NCI-H1930 (cell line): ENCODE measurements at places on chromosomes 2 and 18.

DNA sequence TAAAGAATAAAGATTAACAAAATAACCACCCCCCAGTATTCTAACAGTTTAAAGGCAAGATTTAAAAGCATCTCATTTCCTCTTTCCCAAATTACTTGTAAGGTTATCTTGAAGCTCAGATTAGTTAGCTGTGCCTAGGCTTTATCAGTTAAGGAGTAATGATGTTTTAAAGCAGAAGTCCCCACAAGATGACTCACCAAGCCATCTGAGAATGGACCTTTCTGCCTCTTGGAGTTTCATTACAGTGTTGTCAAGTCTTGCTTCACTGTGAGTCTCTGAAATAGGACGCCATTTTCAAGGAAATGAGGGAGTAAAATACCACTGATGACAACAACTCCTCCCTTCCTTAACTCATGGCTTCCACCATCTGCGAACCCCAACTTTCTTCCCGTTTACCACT, 35.9 kb downstream of the ZNF385B start:
- no peak for DNase-seq

DNA sequence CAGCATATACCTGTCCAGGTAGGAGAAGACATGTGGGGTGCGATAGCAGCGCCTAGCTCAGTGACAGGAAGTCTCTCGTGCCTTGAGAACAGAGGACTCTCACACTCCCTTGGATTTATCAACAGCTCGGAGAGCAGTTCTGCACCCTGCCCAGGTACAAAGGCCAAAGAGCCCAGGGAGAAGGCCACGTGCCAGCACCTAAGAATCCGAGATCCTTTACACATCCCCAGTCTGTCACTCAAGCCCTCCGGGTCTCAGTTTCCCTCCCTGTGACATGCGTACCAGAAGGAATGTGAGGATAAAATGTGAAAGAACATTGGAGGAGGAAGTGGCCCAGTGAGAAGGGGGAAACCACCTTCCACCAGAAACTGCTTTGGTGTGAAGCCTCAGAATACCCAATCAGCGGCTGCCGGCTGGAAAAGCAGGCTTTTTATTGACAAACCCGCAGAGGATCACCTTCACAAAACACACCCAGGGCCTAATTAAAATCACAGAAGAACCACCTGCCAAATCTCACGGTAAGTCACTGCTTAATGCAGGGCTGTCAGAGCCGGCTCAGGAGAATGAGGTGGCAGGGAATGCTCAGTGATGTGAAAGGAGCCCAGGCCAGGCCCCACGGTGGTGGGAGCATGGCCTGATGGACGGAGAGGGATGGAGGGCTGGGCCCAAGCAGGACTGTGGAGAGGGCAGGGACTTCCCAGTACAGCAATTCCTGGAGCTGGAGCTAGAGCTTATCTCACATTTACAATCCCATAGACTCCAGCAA, 66.3 kb downstream of the MYO5B start:
- DNase-seq: no peak

DNA sequence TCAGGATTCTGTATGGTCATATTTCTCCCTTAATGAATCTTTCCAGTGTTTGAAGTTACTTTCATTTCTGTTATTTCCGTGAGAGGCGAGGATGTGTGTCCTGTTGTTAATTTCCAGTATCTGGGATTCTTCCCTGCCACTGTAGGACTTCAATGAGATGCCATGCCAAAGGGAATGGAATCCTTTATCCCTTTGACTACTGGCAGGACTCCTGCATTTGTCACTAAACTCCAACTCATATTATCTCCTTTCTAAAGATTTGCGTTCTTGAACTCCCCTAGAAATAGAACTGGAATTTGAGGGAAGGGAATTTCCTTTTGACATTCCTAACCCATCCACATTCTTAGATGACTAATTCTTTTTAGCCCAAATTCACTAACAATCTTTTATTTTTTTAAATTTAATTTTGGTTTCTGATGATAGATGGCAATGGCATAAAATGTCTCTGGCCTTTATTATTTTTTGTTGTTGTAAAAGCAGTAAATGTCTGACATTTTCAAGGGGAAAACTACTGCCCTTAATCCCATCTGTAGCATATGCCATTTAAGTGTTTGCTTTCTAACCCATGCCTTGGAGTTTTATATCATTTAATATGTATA, 87.8 kb upstream of the EML6 start:
- DNase-seq: no peak

DNA sequence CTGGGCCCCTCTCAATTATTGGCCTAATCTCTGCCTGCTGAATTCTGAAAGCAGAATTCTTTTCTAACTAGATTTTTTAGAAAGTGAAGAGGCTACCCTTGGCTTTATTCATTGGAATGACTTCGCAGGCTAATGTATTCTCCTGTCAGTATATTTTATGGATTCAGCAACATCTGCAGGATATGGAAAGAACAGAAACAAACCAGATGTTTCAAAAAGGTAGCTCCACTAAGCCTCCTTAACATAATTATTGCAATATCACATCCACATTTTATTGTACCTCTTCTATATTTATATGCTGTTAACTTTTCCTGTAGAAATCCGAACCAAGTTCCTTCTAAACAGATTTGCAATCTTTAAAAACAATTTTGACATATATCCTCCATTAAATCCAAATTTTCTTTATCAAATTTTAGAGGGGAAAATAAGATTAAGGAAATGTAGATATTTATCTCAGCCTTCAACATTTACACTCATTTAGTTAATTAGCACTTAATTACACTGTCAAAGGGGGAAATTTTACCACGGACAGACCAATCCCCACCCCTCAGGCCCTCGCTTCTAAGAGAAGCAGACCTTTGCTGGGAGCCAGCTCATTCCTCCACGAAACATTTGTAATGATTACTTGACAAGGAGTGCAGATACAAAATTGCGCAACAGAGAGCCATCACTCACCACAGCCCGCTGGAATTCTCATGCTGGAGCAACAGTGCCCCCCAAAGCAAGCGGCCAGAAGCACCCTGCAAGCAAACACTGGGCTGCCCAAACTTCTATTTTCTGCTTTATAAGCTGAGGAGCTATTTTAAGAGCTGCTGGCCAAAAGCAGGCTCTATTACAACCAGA, 253.4 kb downstream of the ETAA1 start:
- no peak for DNase-seq

- DNase-seq: no peak
Observed at GRCh38 chr2:10323535-10323934, 20.8 kb downstream of the HPCAL1 start.

- no peak for DNase-seq
Observed at GRCh38 chr2:231820786-231821303, 34.6 kb downstream of the COPS7B start.

GRCh38 chr2:20071397-20072383, 20.3 kb upstream of the LAPTM4A start:
- DNase-seq: no peak

DNA sequence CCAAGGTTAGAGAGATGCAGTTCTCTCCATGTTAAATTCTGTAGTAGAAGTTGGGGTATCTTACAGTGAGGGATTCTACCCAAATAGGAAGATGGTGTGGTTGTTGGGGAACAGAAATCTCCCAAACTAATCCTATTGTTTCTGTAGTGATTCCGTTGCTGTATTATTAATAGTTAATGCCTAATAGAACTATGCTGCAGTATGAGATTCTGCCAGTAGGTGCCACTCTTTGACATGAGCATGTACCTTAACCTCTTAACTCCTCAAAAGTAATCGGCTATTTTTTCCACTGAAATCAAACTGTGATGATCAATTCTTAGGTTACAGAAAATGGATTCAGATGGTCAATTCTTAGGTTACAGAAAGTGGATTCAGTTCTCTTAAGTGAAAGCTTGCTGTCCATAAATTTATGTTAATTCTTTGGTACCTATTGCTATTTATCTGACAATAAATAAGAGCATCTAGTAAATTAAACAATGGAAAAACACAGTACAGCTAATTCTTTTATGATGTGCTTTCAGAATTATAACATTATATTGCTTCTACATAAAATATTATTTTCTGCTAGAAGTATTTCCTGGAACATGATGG, 97.9 kb upstream of the DLX2 start:
- no peak for DNase-seq

DNA sequence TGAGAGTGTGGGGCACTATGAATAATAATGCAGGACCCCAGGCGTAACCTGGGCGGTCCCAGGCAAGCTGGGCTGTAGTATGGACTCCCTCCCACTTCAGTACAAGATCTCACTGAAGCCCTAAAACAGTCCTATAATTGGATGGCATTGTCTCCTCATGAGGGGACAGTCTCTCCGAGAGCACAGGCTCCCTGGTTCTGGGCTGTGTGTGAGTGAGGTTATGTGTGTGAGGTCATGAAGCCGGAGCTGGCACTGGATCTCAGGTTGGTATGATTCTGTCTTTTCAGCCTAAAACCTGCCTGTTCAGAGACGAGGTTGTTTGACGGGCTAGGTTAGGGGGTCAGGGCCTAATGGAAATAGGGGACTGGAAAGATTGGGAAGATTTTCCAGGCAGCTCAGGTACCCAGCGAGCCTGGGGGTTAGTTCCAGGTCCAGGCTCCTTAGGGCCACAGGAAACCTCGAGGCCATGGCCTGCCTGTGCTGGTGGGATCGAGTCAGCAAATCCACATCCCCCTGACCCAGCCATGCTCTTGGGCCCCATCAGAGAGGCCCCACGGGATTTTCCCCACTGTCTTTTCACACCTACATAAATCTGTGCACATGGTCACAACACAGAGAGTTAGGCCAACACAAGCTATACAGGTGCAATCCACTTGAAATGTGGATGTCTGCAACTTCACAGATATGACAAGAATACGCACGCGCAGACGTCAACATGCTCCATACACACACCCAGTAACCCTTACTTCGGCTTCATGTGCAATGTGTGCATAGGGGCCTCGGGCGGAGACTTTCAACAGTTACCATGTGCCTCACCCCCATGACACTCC, 94.8 kb downstream of the INHBB start:
- DNase-seq: no peak

GRCh38 chr2:102971701-102972100, 209.9 kb downstream of the TMEM182 start:
- no peak for DNase-seq

GRCh38 chr18:3852321-3852720, 402.3 kb downstream of the TGIF1 start:
- DNase-seq: no peak

DNA sequence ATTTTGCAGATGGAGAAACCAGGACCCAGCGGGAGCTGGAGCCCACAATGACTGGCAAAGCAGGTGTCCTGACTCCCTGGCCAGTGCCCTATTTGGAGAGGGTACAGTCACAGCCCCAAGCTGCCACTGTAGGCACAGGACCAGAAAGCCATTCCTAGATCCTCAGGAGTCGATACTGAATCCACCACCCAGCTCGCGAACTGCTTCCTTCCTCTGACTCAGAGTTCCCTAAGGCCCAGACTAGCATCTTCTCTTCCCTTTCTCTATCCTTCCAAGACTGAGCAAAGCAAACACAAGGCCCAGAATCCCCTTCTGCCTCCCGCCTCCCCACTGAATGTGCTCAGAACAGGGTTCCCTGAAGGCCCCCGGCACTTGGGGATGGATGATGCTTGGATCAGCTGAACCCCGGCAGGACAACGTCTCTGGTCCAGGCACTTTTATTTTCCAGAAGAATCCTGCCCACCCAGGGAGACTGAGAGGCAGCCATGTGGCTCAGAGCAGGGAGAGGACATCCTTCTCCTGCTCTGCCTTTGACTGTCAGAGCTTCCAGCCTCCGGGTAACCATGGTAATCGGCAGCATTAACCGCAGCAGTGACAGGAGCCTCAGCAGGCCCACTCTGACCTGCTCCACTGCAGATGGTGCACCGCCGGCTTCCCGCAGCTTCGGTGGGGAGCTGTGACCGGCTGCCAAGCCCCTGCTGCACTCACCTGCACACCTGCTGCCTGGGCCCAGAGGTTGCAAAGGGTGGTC, 34.8 kb upstream of the KLHL29 start:
- DNase-seq: no peak

DNA sequence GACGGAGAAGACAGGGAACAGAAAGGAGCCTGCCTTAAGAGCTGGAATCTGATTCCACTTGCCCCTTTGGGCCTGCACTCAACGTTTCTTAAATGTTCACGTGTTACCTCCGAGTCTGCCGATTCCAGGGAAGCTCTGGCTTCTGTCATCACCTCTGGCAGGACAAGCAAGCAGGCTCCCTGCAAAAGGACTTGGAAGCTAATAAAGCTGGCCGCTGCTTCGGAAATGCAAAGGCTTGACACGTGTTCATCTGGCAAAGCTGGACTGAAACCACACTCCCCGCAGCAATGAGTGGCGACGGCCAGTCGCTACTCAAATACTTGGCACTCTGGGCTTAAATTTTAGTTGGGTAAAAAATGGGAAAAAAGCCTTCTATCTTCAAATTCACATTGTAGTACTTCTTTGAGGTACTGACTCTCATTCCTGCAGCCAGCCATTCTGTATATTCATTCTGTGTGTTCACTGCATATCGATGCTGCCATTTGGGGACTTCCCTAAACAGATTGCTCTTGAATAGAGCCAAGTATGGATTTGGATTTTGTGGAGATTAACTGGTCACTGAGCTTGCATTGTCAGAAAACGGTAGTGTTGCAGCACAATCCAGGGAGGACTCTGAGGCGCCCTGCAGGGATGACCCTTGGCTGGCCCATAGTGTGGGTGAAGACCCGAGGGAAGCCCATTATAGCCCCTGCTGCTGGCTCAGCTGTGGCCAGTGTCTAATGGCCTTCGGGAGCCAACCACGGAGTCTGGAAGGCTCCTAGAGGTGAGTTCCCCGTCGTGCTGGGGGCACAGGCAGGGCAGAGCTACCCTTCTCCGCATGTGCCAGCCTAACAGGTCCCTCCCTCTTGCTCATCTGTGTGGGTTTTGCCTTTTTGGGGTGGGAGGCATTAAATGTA, 231.5 kb downstream of the PRKCE start:
- DNase-seq: no peak

GRCh38 chr2:228239207-228239906, 57.9 kb upstream of the SPHKAP start:
- DNase-seq: no peak

DNA sequence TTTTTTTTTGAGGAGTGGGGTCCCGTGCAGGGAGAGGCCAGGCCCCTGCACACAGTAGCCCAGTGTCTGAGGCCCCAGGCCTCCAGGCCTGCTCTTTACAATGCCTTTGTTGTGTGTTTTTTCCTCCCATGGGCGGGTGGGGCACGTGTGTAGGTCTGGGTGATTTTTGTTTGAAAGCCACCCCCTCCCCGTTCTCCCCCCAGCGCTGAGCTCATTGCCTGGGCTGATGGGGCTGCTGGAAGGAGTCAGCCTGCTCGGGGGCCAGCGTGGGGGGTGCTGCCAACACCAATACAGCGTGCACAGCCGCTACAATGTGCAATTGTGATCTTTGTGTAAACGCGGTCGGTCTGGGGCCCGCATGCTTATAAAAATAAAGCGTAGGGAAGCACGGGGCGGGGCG, 142.7 kb downstream of the DYSF start:
- DNase-seq: no peak

DNA sequence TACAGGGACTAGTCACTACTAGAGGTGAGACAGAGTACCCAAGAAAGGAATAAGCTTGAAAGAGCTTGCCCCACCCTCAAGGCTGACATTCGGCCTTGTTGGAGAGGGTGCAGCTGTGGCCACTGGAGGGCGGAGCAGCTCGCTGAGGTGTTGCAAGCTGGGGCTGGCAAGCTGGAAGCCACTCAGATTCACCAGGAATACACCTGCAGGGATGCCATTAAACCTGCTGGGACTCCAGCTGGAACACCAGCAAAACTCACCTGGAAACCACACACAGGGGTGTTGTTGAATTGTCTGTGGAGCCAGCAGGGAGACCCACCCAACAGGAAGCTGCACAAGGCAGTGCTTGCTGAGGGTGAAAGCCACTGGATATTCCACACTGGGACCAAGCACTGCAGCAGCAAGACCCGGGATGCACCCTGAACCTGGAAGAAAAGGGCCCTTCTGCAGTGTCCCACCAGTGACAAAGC, 26.1 kb downstream of the KCTD18 start:
- peak; percentile 10 for DNase-seq
